NCI-H1417 (cell line): ENCODE measurements at places on chromosomes 3 and 15.

GRCh38 chr3:187150599-187150998 lies 11.3 kb upstream of the RPL39L start:
- peak; percentile 45 for DNase-seq

GRCh38 chr15:69304182-69304545 lies 5.5 kb downstream of the PAQR5 start:
- DNase-seq: no peak

GRCh38 chr15:77836121-77836692 lies 203.5 kb upstream of the LINGO1 start:
- DNase-seq: no peak

DNA sequence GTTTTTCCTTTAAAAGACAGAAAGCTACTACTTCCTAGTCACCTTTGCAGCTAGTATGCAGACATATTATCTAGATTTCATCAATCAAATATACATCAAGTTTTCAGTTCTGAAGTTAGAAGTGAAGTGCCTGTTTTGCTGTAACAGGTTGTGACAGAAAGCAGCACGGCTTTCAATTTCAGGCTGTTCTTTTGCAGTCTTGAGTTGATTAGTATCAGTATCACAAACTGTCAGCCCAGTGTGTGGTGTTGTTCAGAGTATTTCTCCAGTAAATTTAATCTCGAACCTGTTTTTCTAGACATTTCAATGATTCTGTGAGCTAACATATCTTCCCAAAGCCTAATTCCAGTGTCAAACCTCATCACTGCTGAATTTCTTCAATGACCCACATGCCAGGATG lies 1050.8 kb downstream of the DIPK2A start:
- DNase-seq: no peak

- no peak for DNase-seq
These were observed 372.5 kb downstream of the TBL1XR1 start for GRCh38 chr3:176824811-176825210.

DNA sequence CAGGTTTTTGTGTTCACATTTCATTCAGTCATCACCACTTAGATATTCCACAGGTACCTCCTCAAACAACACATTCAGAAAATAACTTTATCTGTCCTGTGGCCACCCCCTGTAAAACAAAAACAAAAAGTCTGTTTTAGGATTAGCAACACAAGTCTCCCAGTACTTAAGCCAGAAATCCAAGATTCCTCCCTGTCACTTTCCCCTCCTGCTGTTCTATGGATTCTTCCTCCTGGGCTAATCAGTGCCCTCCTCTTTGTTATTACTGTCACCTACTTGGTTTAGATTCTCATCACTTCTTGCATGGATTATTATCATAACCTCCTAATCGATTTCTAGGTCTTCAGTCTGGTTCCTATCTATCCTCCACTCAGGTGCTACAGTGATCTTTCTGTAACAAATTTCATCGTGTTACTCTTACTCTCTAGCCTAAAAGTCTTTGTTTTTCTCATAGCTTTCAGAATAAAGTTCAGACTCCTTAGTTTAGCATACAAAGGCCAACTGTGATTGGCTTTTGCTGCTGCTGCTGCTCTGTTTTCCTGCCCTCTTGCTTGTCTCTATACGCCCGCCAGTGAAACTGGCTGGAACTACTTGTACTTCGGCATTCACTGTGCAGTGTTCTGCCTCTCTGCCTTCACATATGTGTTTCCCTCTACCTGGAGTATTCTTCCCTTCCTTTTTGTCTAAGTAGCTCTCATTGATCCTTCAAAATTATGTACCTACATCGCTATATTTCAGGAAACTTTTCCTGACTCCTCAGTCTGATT lies 32.2 kb downstream of the PPP2R3A start:
- no peak for DNase-seq

GRCh38 chr15:51189669-51190385 lies 95.1 kb upstream of the TNFAIP8L3 start:
- no peak for DNase-seq
